ENCODE measurements at places on chromosomes 6 and 20.

- no peak for DNase-seq
- no peak overlapping the region for H3K27ac ChIP-seq
- H3K4me1 ChIP-seq: no peaks in the 10 kb centered on the region
- H3K27me3 ChIP-seq: no peaks in the 10 kb centered on the region
- no peak overlapping the region for H3K4me3 ChIP-seq
Measured at GRCh38 chr6:114747995-114748625, 405.3 kb upstream of the HS3ST5 start.

DNA sequence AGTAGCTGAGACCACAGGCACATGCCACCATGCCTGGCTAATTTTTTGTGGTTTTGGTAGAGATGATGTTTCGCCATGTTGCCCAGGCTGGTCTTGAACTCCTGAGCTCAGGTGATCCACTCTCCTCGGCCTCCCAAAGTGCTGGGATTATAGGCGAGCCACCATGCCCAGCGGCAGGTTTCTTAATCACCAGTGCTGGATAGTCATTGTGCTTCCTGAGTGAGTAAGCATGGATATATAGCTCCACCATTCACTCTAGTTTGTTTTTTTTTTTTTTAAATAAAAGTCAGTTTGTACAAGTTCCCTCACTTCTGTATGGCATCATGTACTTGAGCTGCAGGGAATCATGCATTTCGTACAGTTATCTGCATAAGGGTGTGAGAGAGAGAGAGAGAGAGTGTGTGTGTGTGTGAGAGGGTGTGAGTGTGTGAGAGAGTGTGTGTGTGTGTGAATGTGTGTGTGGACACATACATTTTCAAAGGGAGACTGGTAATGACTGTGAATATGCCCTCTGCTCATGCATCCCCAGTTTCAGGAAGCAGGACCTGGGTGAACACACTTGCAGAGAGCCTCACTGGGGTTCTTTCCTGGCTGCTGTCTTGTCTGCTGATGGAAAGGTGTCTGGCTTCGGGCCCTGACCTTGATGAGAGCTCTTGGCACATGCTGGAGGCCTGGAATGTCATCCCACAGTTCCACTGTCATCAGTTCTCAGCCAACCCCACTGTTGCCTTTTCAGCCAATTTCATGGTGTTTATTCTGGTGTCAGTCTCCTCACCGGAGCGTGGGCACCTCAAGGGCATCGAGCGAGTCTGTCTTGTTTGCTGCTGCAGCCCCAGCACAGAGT lies 65.0 kb upstream of the XRN2 start:
- H3K4me3 ChIP-seq: no peak overlapping the region
- H3K27ac ChIP-seq: no peak overlapping the region
- H3K27me3 ChIP-seq: no peaks in the 10 kb centered on the region
- no peaks in the 10 kb centered on the region for H3K4me1 ChIP-seq
- no peak for DNase-seq
- no peaks in the 10 kb centered on the region for H3K36me3 ChIP-seq

DNA sequence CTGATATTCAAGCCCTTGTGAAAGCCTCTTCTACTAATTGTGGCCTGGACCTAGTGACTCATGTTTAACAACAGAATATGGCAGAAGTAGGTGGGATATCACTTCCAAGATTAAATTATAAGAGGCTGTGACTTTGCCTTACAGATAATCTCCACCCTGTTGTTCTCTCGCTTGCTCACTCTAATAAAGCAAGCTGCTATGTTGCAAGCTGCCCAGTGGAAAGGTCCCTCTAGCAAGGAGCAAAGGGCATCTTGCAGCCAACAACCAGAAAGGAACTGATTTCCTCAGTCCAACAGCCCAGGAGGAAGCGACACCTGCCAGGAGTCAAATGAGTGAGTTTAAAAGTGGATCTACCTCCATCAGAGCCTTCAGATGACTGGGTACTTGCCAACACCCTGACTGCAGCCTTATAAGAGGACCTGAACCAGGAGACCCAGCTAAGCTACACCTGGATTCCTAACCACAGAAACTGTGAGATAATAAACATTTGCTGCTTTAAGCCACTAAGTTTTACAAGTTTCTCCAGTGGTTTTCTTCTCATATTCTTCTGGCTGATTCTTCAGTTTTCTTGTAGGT lies 112.6 kb downstream of the FRK start:
- no peak overlapping the region for H3K27ac ChIP-seq
- no peaks in the 10 kb centered on the region for H3K27me3 ChIP-seq
- H3K4me3 ChIP-seq: no peak overlapping the region
- no peak for DNase-seq
- no peaks in the 10 kb centered on the region for H3K4me1 ChIP-seq

GRCh38 chr6:108451816-108452215 lies 108.9 kb upstream of the FOXO3 start:
- no peaks in the 10 kb centered on the region for H3K27me3 ChIP-seq
- no peaks in the 10 kb centered on the region for H3K36me3 ChIP-seq
- no peak for DNase-seq
- H3K4me3 ChIP-seq: no peak overlapping the region
- H3K4me1 ChIP-seq: no peaks in the 10 kb centered on the region

Measured in esophagus squamous epithelium (tissue), 5 donors.